ENCODE measurements at places on chromosomes 2 and 18.

DNA sequence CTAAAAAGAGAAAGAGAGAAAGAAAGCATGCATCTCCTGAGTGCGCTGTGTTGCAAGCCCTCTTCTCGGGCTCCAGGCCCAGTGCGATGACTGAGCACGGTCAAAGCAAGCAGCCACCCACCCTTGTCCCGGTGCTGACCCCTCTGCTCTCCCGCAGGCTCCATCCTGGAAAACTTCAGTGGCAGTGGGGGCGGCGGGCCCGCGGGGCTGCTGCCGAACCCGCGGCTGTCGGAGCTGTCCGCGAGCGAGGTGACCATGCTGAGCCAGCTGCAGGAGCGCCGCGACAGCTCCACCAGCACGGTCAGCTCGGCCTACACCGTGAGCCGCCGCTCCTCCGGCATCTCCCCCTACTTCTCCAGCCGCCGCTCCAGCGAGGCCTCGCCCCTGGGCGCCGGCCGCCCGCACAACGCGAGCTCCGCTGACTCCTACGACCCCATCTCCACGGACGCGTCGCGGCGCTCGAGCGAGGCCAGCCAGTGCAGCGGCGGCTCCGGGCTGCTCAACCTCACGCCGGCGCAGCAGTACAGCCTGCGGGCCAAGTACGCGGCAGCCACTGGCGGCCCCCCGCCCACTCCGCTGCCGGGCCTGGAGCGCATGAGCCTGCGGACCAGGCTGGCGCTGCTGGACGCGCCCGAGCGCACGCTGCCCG, 252.5 kb downstream of the GLI2 start:
- DNase-seq, result no peak

DNA sequence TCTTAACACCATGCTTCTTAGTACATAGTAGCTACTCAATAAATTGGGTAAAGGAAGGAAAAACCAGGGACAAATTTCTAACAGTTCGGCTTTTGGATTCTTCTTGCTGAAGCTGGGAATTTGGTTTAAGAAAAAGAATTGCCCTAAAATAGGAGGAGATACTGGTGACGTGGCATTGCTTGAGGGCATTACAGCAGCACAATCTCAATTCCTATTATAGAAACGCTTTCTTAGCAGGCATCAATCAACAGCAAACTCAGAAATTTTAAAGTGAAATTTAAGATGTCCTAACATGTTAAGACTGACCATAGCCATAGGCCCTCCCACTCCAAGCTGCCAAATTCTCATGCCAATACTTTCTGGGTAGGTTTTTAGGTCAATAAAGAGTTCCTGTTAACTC, 169.5 kb downstream of the SRBD1 start:
- no peak for DNase-seq

DNA sequence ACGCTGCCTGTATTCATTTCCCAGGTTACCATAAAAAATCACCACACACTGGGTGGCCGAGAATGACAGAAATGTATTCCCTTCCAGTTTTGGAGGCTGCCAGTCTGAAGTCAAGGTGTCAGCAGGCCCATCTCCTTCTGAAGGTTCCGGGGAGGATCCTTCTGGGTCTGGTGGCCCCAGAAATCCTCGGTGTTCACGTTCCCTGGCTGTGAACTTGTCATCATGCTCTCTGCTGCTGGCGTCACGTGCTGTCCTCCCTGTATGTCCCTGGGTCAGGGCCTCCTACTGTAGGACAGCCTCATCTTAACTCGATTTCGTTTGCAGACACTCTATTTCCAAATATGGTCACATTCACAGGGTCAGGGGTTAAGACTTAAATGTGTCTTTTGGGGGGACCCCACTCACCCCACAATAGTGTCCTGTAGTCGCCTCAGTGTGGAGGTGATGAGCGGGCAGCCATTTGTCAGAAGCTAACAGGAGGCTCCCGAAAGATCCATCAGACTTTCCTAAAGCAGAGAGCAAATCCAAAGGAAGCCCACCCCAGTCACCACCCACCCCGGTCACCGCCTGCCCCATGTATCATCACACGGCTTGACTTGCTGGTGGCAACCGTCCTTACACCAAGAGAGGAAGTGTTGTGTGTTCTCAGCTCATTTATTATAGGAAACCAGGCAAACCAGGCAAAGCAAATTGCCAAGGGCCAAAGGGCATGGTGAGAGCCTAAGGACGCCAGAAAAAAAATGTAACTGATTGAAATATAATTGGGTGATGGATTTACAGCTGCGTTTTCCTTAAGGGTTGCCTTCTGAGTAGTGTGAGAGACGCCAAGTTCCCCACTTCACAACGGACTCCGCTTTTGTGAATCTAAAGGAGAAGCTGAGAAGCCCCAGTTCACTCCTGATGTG, 148.8 kb upstream of the ZNF236 start:
- DNase-seq, result no peak

DNA sequence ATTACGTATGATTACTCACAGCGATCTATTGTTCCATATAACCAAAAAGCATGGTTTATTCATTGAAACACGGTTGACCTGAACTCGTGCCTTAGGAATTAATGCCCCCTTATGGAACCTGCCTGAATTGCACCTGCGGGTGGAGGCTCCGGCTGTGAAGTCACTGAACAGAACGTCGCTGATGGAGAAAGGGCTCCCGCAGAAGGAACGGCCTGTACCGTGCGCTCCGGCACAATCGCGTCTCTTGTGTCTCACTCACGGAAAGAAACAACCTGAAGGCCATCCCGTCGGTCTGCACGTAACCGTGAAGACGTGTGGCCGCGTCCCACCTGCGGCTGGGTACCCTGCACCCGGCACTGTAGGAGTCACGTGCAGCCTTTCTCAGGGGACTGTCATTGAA, 133.1 kb downstream of the NFATC1 start:
- no peak for DNase-seq

GRCh38 chr2:174794851-174795374, 30.6 kb upstream of the CHRNA1 start:
- DNase-seq, result no peak

All from cortex of kidney (tissue), 1 donor.